Renal cortex interstitium (tissue), 15 donors: ENCODE measurements at places on chromosomes 13 and 19.

DNA sequence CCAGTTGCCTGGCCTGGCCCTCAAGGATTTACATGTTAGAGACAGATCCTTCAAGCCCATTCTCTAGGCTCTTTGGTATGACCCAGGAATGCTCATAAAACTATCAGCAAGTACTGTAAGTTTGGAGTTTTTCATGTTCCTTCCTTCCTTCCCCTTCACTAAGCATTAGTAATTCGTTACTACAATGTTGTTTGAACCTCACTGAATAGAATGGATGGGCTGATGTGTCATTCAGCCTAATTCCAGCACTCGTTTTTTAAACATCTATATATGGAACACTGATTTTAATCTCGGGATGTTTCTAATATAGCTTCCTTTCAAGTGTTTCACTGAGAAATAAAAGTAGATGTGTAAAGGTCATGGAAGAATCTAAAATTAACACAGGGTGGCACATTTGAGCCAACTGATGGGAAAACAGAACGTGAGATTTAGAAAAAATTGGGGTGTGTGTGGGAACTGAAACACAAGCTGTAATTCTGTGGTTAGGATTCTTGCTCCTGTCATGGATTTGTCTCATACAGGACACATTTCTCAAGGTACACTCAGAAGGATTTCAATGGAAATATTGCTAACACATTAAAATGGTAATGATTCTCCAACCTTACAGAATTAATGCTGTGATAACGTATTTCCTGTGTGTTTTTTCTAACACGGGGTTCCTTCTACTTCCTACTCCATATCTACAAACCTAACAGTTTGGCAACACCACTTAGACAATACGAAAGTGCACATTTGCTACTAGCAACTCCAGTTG lies 93.4 kb downstream of the FLT1 start:
- DNase-seq, result no peak

- no peak for DNase-seq
Measured at GRCh38 chr13:99301913-99302636, 5.1 kb downstream of the GPR183 start.

DNA sequence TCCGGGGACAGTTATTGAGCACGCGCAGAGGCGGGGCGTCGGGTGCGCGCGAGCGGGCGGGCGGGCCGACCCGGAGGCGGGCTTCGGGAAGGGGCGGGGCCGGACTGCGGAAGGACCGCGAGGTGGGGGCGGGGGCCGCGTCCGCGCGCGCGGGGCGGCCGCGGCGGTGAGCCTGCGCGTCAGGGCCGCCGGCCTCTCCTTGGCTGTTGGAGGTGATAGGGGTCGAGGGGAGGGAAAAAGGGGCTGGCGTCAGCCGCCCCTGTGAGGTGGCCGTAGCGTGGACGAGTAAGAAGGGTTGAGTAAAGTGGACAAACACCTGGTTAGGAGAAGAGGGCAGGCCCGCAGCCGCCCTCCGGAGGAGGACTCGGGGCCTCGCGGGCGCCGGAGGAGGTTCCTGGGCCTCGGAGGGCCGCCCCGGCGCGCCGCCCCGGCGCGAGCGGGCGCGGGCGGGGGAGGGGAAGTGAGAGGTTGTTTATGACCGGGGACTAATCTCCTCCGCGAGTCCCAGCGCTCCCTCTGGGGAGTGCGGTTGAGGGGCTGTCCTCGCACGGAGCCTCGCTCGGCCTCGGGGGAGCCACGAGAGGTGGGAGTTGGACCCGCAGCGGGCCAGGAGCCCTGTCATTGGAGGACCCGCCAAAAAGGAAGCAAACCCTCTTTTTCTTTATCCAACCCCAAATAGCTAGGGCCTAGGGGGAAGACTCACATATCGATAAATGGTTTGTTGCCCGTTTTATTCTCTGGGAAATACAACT lies 547 bp upstream of the INTS6 start:
- DNase-seq, result peak; percentile 25

DNA sequence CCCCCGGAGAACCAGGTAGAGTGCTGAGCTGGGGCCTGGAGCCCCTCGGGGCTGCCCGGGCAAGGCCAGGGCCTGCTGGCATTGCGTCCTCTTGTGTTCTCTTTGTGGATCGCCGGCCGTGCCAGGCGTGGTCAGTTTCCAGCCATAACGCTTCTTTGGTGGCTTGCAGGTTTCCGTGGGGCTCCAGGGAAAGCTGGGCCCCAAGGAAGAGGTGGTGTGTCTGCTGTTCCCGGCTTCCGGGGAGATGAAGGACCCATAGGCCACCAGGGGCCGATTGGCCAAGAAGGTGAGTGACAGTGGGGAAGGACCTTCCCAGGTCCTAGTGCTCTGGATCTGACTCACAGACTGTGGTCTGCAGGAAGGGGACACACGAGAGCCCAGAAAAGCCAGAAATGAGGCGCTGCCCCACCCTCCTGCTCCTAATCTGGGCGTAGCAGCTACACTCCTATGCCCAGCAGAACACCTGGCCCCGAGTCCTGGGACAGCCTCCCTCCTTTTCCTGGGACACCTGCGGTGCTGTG lies 57.5 kb downstream of the RAB20 start:
- DNase-seq, result no peak

- DNase-seq, result no peak
Measured at GRCh38 chr13:98581971-98582702, 5.2 kb upstream of the STK24 start.

- peak; percentile 96 for DNase-seq
Measured at GRCh38 chr19:52048555-52049501, at the start of gene ZNF432. TSS of gene ZNF432 (minus strand) at chr19:52048838. CDS start at chr19:52046868, 1,970 bp downstream.

GRCh38 chr19:38734426-38735256 lies 9.6 kb downstream of the CAPN12 start:
- DNase-seq, result no peak

DNA sequence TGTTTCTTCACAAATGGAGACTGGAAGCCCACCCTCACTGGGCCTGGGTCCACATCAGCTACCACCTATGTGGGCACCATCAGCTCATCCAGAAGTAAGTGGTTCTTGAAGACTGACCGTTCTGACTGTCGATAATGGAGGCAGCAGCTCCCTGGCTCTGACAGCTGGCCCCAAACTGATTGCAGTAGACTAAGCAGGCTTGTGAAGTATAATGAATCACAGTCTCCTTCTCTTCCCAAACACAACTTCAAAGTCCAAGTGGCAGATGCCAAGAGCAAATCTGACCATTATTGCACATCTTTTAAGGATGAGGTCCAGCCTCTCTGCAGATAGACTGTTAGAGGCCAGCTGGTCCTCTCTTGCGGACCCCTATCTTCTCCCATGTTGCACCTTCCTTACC lies 574.4 kb upstream of the KLF12 start:
- no peak for DNase-seq

DNA sequence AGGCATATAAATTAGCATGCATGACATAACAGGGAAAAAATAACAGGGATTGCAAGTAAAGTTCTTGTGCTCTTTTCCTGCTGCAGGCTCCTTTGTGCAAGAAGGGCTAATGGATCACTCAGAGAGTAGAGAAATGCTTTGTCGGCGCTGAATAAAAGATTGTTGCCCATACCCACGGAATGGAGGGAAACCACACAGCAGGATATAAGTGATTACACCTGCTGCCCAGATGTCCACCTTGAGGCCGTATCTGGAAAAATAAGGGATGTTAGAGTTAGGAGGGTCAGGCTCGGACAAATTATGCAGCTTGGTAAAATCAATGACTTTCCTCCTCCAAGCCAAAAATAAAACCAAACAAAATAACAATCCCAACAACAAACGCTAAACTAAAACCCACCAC lies 322.3 kb downstream of the DCLK1 start:
- DNase-seq, result no peak

DNA sequence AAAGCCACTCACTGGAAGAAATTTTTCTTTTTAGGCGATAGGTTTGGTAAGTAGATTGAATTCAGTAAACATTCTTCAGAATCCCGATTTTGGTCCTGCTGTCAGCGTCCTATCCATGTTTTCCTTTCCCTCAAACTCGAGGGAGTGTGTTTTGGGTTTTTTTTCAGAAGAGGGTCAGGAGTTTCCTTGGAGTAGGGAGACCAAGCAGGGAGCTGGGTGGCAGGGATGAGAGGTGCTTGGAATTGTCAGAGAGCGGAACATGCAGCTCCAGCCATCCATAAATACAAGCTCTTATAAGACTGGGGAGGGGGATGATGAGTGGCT lies 1.6 kb upstream of the PCDH8 start:
- no peak for DNase-seq

DNA sequence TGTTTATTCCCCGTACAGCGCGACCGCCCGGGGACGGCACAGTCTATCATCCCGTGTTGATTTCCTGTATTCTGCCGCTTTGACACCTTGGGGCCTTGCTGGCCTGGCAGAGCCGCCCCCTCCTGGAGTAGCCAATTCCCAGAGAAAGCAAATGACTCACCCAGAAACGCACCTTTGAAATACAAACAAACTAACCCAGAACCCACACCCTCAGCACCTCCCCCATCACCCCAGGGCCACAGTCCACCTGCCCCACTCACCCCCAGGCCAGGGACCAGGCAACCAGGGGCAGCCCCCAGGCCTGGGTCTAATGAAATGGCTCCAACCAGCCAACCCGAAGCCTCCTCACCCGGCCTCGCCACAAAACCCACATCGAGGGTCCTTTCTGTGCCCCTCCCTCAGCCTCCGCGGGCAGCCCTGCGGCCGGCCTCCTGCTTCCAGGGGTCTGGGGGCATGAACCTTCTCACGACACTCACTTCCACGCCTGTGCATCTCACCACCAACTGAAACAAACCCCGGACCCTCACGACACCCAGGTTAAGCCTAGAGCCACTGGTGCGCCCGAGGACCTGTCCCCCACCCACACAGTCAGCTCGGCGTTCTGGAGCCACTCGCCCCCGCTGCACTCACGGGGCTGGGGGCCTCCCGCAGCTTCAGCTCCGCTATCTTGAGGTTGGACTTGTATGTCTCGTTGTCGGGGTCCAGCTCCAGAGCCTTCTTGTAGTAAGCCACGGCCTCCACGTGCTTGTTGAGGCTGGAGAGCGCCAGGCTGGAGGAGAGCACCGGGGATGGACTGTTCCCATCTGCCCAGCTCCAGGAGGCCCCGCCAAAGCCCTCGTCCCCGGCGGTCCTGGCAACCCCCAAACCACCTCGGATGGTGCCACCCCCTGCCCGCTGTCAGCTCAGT lies 20.9 kb downstream of the SGTA start:
- no peak for DNase-seq

GRCh38 chr13:106161146-106161545 lies 374.3 kb downstream of the EFNB2 start:
- DNase-seq, result no peak

DNA sequence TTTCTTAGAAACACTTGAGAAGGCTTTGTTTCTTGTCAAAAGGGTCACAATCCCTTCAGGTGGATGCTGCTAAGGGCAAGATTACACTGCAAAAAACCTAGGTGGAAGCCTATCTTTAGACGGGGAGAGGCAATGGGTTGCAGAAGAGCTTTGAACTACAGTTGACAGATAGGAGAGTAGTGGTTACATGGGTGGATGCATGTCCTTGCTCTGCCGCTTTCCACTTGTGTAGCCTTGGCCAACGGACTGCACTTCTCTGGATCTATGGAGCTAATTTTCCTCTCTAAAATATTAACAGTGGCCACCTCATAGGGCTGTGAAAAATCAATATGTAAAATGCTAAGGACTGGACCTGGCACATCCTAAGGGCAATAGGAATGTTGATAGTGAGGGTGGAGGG lies 980 bp downstream of the BCKDHA start:
- DNase-seq, result no peak

DNA sequence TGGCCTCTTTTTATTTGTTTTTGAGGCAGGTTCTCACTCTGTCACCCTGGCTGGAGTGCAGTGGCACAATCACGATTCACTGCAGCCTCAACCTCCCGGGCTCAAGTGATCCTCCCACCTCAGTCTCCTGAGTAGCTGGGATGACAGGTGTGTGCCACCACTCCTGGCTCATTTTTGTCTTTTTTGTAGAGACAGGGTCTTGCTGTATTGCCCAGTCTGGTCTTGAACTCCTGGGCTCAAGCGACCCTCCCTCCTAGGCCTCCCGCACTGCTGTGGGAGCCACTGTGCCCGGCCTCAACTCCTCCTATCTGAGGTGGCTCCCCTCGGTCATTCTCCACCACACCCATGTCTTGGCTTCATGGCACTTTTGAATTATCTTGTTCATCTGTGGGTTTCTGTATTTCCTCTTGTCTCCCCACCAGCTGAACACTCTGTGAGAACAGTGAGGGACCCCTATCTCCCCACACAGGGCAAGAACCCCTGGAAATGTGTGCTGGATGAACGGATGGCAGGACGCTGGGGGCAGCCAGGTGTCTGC lies 7.9 kb downstream of the CKM start:
- DNase-seq, result no peak

DNA sequence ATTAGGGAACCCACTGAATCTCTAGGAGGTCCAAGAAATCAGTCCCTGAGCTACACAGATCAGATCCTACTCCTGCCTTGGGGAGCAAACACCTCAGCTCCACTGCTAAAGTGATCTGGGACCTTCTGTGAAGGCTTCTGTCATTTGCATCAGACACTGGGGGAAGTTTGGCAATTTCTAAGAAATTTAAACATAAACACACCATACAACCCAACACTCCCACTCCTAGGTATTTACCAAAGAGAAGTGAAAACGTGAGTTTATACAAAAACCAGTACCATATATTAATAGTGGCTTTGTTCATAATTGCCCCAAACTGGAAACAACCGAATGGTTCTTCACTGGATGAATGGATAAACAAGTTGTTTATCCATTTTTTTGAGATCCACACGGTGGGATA lies 7.3 kb upstream of the TYROBP start:
- no peak for DNase-seq

DNA sequence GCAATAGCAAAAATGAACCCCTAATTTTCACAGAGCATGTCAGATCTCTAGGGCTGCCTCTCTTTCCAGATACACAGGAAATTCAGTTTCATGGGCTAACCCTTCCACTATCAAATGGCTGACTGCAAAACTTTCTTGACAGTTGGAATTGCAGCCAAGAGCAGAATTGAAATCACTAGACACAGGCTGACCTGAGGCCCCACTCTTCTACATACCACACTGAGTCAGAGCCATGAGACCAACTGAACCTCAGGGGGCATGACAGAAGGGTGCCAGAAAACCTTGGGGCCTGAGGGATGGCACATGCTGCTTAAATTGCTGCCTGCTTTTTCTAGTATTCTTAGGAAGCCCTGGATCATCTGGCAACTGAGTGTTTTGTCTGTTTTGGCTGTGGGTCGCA lies 1.7 kb upstream of the DLEU7 start:
- DNase-seq, result no peak
